ENCODE measurements at places on chromosomes 16 and 17.

DNA sequence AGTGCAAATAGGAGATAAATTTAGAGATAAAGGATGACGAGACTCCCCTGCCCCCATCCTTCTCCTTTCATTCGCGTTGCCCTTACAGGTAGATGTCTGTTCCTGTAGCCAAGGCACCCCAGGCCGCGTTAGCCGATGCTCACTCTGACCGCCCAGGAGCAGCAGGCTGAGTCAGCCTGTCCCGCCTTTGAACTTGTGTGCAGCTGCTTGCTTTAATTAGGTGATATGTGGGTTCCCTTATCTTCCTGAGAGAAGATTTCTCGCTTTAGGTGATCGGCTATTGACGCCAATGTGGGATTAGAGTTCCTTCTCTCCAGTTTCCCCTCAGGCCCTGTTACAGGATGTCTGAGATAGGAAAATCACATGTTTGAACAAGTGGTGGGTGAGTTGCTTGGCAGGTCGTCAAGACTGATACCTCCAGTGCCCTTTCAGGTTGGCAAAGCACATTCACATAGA lies 119.5 kb downstream of the MSI2 start:
- DNase-seq = no peak

- no peak for DNase-seq
These were observed 213.8 kb downstream of the HS3ST3A1 start for GRCh38 chr17:13387952-13388351.

DNA sequence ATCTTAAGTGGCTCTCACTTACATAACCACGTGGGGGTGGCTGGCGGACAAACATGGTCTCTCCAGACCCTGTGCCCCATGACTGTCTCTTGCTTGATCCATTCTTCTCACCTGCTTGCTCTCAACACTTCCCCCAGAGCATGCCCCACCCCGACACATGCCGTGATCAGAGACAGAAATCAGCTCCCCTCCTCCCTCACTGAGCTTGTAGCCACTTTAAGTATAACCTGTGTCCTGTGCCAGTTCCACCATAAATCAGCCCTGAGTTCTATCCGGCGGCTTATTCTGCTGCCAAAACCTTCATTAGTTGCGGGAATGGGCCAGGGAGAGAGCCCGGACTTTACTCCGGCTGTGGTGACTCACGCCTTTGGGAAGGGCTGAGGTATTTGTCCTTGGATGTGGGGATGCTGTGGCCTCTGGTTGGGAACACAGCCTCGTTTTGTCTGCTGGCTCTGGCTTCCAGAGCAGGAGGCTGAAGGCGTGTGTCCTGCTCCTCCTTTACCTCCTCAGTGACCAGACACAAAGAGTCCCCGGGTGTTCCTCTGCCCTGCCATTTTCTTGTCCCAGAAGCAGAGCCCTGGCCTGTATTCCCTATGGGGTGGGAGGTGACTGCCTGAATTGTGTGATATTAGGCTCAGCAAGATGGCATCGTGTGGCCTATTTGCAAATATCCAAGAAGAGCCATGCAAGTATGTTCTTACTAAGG lies 21.1 kb downstream of the ANKRD40 start:
- DNase-seq = no peak

GRCh38 chr16:53955221-53955875 lies 251.4 kb downstream of the FTO start:
- no peak for DNase-seq

- DNase-seq = no peak
These were observed 26.0 kb downstream of the TRIM25 start for GRCh38 chr17:56887552-56888467.

GRCh38 chr17:38511150-38512108 lies 83.2 kb downstream of the ARHGAP23 start:
- DNase-seq = no peak

GRCh38 chr17:27545562-27546229 lies 85.3 kb upstream of the LGALS9 start:
- DNase-seq = no peak

- no peak for DNase-seq
These were observed 759.7 kb downstream of the CDH11 start for GRCh38 chr16:64362193-64362592.

- peak; percentile 25 for DNase-seq
These were observed 33.3 kb downstream of the CDRT15 start for GRCh38 chr17:14203388-14203787.

GRCh38 chr16:19829844-19830692 lies 54.6 kb downstream of the GPRC5B start:
- DNase-seq = no peak

DNA sequence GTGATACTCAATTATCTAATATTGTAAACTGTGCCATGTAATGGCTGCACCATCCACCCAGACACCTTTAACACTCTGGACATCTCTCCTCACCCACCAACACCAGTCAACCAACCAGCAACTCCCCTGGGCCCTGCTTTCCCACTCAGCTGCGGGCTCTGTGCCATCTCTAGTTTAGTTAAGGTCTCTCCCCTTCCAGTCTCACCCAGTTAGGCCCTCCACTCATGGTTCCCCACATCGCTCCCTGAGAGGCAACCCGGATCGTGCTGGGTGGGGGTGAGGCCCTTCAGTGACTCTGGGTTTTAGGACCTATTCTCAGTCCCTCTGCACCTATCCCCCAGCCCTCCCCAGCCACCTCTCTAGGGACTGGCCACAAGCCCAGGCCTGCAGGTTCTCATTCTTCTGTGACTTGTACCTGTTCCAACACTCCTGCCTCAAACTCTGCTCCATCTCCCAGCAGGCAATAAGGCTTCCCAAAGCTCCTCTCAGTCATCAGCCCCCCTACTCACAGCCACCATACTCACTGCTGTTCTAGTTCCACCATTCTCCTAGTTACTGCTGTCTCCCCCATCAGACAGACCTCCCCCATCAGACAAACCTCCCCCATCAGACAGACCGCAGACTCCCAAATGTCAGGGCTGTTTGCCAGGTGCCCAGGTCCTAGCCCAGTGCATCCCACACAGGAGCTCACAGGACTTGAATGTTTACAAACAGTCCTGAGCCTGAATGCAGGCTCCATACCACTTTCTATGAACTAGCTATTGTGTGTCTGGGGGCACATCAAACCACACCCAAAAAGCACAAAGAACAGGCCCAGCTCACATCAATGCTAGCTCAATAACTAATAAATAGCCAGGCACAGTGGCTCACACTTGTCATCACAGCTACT lies 2.6 kb downstream of the TK2 start:
- DNase-seq = no peak

DNA sequence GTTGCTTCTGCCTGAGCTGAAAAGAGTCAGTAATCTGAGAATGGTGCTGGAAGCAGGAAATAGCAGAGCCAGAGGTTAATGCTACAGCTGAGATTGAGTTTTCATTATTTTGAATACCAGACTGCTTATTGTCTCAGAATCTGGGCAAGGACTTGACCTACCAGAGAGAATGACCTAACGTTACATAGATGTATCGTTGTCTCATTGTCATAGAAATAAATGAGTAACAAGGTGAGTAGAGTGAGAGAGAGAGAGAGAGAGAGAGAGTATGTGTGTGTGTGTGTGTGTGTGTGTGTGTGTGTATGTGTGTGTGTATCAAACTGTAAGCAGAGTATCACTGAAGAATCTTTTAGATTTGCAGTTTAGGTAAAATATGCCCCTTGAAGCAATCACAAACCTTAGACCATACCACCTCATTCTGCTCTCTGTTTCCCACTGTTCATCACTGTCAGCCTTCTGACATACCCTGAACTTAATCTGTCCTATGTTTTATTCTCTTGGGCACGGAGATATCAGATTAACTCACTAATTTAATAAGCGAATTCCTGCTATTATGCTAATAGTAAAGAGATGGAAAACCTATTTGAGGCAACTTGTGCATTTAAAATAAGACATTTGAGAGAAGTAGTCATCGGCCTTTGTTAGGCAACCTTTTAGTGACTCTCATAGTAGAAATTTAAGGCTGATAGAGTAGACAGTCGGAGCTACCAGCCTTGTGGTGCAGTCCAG lies 87.8 kb downstream of the CYB561 start:
- DNase-seq = no peak

DNA sequence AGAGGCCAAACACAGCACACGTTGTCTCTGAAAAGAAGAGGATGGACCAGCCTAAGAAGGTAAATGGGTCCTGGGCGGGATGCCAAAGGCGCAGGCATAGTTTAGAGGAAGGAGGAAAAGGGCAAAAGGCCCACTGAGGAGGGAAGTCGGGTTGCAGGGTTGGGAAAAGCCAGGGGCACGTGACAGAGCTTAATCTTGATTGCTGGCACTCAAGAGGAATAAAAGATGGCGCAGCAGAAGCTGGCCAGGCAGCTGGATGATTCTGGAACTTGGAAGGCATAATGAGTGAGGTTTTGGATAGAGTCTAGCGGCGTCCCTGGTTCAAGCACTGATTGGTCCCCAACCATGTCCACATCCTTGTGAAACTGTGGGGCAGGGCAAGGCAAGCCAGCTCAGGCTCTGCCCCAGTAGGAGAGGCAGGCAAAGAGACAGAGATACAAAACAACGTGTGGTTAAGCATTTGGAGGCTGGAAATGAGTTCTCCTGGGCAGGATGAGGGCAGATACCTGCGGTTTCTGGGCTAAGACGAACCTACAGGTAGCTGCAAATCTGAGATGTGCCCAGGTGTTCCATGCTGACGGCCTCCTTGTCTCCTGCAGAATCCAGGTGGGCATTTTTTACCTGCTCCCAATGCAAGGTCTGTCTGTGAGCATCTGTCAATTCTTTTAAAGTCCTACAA lies 52.7 kb upstream of the CIBAR2 start:
- DNase-seq = no peak

GRCh38 chr16:80585764-80586163 lies 45.0 kb downstream of the DYNLRB2 start:
- DNase-seq = no peak

GRCh38 chr16:534856-535445 lies 7.4 kb downstream of the CAPN15 start:
- DNase-seq = no peak

- peak; percentile 65 for DNase-seq
These were observed 117.9 kb downstream of the C17orf67 start for GRCh38 chr17:56715613-56716357.

DNA sequence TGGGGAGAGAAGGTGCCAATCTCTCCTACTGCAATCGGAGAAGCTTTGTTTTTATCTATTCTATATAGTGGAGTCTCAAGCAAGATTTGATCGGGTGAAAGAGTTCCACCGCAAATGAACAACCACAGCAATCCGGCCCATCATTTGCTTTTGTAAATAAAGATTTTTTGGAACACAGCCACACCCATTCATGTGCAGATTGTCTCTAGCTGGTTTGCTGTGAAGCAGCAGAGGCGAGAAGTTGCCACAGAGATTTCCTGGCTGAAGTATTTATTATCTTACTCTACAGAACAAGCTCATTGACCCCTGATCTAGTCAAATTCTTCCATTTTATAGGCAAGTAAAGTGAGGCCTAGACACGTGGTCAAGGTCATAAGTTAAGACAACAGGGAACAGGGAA lies 195.5 kb upstream of the TNRC6C start:
- DNase-seq = no peak

DNA sequence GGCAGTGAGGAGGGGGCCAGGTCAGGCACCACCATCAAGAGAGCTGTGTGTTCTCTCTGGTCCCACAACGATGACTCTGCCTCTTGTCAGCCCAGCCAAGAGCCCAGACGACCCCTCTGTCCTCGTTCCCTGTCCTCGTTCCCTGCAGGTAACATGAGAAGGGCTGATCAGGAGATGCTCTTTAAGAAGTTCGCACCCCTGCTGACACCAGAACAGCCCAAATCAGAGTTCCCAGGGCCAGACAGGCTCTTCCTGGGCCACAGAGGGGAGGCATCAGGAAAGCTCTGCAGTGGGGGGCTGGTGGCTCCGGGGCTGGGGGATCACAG lies 13.5 kb upstream of the DNAI2 start:
- no peak for DNase-seq

GRCh38 chr17:16100737-16101400 lies 101.2 kb downstream of the TTC19 start:
- no peak for DNase-seq

- no peak for DNase-seq
These were observed 226.8 kb downstream of the ENGASE start for GRCh38 chr17:79301469-79301868.

GRCh38 chr17:58344047-58344790 lies 7.8 kb downstream of the SUPT4H1 start:
- DNase-seq = peak; percentile 85

- peak; percentile 27 for DNase-seq
These were observed 219.9 kb downstream of the ENGASE start for GRCh38 chr17:79294459-79295071.

GRCh38 chr17:75067856-75068255 lies 19.9 kb upstream of the SLC16A5 start:
- no peak for DNase-seq

GRCh38 chr16:68590201-68590994 lies 51.3 kb downstream of the ZFP90 start:
- DNase-seq = peak; percentile 43

- DNase-seq = no peak
These were observed 3.3 kb downstream of the KRT37 start for GRCh38 chr17:41421116-41421515.

GRCh38 chr17:13359774-13360173 lies 242.0 kb downstream of the HS3ST3A1 start:
- DNase-seq = no peak

GRCh38 chr16:67238806-67239470 lies 8.3 kb downstream of the FHOD1 start:
- no peak for DNase-seq

- DNase-seq = no peak
These were observed 29.7 kb upstream of the KRT17 start for GRCh38 chr17:41653892-41654677.

GRCh38 chr17:14904386-14904785 lies 360.7 kb downstream of the PMP22 start:
- no peak for DNase-seq

DNA sequence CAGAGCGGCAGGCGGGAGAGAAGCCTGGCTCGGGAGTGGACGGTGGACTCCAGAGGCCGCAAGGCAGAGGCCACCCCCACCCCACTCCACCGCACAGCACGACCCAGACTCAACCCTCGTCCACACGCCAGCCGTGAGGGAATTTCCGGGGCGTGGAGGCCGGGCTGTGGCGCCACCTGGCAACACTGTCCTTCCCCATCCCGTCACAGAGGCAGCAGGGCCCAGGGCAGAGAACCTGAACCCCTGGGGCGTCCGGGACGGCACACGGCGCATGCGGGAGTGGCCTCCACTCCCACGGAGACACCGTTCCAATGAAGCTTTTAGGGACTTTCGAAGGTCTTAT lies 23.5 kb downstream of the GNPTG start:
- no peak for DNase-seq

DNA sequence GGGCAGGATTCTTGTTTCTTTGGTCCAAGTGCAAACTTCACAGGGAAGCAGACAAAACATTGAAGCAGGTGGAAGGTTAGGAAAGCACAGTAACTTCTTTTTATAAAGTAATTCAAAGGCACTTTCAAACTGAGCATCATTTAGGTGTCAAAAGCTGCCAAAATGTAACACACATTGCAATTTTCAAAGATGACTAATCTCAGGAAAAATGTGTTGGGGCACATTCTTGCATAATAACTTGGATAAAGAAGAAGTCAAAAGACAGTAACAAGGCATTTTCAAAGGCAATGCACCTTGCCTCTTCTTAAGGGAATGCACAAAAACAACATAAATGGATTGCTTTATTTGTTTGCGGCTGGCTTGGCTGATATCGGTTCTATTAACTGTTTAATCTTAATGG lies 3.6 kb downstream of the KCNJ2 start:
- no peak for DNase-seq

GRCh38 chr17:78617511-78618061 lies 40.4 kb upstream of the DNAH17 start:
- DNase-seq = no peak

- DNase-seq = no peak
These were observed 1.8 kb downstream of the RNF43 start for GRCh38 chr17:58415371-58416055.

- DNase-seq = no peak
These were observed 202.3 kb downstream of the CPPED1 start for GRCh38 chr16:12601290-12601900.

GRCh38 chr16:10885246-10885645 lies 8.2 kb downstream of the CIITA start:
- no peak for DNase-seq

Data from thymus (tissue), 14 donors.